Psoas muscle (tissue), 8 donors: ENCODE measurements at places on chromosomes 7 and 10.

GRCh38 chr10:52956861-52957260 is 184.3 kb upstream of the MBL2 start:
- no peak overlapping the region for H3K4me3 ChIP-seq
- no peaks in the 10 kb centered on the region for H3K36me3 ChIP-seq
- no peaks in the 10 kb centered on the region for H3K4me1 ChIP-seq
- no peak overlapping the region for H3K27ac ChIP-seq
- no peaks in the 10 kb centered on the region for H3K27me3 ChIP-seq

DNA sequence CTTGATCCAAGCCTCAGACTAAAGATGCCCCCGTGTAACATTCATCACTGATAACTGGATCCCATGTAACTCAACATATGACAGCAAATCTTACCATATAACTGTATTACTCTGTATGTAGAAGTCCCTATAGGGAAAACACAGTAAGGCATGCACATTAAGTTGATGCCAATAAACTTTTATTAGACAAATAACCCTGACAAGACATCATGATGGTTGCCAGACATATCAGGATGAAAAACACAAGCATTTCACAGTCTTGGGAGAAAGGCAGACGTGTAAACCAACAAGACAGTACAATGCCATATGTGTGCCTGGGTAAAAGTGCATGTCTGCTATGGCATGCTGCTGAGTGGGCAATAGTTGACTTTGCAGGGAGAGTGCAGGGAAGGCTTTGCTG is 142.2 kb downstream of the HERPUD2 start:
- no peak overlapping the region for H3K4me3 ChIP-seq
- no peaks in the 10 kb centered on the region for H3K27me3 ChIP-seq

GRCh38 chr10:44180321-44181168 is 204.4 kb downstream of the CXCL12 start:
- H3K27me3 ChIP-seq: no peaks in the 10 kb centered on the region
- H3K27ac ChIP-seq: no peak overlapping the region
- DNase-seq: peak; percentile 80

DNA sequence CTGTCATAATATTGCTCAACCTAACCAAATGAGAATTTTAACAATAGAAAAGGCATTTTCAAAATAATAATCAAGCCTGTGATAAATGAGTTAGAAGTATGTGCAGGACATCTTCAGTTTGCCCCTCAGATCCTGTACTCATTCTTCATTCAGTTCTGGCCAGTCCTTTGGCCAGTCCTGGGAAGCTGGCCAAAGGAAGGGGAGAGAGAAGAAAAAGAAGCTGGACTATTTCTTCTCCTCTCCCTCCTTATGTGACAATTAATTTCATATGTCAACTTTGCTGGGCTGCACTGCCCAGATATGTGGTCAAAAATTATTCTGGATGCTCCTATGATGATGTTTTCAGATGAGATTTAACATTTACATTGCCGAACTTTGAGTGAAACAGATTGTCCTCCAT is 31.6 kb upstream of the ITGB8 start:
- H3K27me3 ChIP-seq: no peaks in the 10 kb centered on the region
- no peaks in the 10 kb centered on the region for H3K36me3 ChIP-seq
- no peak overlapping the region for H3K27ac ChIP-seq
- no peak overlapping the region for H3K4me3 ChIP-seq
- H3K4me1 ChIP-seq: no peaks in the 10 kb centered on the region

GRCh38 chr7:107687656-107688055 is 27.0 kb downstream of the SLC26A4 start:
- H3K36me3 ChIP-seq: no peaks in the 10 kb centered on the region
- DNase-seq: no peak
- H3K27ac ChIP-seq: no peak overlapping the region

DNA sequence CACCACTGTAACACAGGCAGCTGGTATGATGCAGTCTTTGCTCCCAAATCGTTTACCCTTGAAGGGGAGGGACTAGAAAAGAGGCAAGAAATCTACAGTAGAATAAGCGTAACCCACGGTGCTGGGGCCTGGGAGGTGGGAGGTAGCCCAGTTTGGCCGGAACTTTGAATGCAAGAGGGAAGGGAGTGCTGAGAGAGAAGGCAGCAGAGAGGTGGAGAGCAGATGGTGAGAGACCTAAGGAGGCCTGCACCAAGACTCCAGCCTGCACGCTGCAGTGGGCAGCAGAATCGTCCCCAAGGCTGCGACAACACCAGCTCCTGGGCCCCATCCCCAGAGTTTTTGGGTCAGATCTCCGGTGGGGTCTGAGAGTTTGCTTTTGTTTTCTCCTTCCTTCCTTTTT is 547.5 kb downstream of the GALNT17 start:
- H3K4me1 ChIP-seq: no peaks in the 10 kb centered on the region
- DNase-seq: no peak
- H3K27me3 ChIP-seq: no peaks in the 10 kb centered on the region
- H3K36me3 ChIP-seq: no peaks in the 10 kb centered on the region
- no peak overlapping the region for H3K4me3 ChIP-seq
- no peak overlapping the region for H3K27ac ChIP-seq
